ENCODE measurements at places on chromosomes 13 and 19.

GRCh38 chr13:109241160-109241559 lies 545.2 kb downstream of the IRS2 start:
- no peak for DNase-seq

GRCh38 chr19:1601613-1602064 lies 3.6 kb downstream of the UQCR11 start:
- DNase-seq, result no peak

DNA sequence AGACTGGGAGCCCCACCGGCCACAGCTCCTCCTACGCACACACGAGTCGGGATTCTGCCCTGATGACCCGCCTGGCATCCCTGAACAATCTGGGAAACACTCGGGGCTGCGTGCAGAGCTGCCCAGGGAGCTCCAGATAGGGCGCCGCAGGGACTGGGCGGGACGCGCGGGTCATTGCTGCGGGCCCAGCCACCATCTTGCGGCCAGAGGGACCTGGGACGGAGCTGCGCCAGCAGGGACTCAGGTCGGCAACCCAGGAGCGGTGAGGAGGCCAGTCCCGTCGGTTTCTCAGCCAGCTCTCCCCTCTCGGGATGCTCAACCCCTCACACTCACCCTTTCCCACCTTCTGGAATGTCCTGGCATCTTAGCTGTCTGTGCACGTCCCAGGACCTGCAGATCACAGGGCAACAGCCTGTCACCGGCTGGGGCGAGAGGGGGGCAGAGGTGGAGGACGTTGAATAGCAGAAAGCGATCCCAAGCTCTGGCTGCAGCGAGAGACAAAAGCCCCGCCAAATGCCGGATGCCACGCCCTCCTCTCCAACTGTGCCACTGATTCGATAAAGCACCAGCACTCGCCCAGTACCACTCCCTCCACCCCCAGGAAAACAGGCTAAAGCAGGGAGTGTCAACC lies 20.4 kb upstream of the ZNF91 start:
- DNase-seq, result peak; percentile 7

- no peak for DNase-seq
These were observed 640 bp upstream of the MIDN start for GRCh38 chr19:1247748-1248138.

DNA sequence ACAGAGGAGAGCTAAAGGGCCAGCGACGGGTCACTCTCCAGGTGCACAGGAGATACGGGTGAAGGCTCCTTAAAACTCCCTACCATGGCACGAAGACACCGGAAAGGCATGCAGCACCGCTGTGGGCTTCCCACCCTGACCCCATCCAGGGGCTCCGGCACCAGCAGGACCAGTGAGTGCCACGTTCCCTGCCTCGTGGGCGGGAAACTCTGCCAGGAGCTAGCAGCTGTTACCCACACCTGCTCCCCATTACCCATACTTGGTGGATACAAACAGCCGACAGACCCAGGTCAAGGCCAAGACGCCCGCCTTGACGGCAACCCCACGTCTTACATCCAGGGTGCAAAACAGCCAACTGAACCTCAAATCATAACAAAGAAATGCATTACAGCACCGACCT lies 56.7 kb downstream of the GNG7 start:
- DNase-seq, result no peak

DNA sequence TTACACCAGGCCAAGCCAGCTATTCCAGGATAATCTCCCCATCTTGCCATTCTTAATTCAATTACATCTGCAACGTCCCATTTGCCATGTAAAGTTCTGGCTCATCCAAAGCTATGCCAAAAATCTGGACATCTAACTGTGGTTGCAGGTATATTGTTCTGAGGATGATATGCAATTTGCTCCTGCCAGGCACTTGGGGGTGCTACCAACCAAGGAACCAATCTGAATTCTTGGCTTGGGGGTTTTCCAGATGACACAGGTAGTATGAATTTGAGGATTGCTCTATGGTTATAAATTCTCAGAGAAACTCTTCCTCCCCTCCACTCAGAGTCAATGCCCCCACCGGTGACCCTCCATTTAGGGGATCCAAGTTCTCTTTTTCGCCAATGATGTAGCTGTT lies 33.0 kb downstream of the CRYL1 start:
- no peak for DNase-seq

DNA sequence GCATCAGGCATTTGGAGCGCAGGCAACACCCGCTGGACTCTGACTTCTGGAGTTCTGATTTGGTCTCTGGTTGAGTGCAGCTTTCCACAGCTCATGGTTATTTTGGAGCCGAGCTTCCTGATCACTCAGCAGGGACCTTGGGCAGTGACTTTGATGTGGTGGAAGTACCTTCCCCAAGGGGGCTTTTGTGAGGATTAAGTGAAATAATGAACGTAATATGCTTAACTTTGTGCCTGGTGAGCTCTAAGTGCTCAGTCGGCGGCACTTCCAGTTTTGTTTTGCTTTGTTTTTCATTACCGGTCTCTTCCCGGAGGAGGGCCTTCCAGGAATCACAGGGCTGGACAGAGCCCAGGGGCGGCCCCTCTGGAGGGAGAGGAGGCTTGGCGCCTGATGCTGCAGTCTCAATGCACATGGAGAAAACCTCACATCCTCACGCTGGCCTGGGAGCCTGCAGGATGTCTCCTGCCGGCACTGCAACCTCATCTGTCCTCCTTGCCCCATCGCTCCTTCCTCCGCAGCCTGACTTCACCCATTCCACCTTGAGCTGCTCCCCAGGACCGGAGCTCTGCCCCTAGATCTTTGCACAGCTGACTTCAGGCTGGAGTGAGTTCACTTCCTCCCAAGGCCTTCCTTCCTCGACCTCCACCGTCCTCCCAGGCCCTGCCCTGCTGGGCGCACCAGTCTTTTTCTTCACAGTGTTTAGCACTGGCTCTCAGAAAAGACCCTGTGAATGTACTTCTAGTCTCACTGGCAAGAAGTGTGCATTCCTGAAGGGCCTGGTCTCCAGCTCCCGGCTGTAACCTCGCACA lies 1.5 kb downstream of the PLEKHF1 start:
- DNase-seq, result no peak

DNA sequence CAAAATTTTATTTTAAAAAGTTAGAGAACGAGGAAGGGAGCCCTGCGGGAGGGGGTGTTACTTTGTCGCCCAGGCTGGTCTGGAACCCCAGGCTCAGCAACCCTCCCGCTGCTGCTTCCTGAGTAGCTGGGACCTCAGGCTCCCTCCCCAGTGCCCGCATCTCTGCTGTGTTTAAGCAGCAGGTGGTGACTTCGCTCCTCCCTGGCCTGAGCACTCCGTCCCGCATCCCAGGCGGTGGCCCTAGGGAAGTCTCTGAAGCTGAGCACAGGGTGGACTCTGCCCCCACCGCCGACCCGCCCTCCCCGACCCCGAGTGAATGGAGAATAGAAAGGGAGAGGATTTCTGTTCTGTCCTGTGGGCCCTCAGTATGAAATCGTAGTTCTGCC lies 30.5 kb downstream of the ZNF701 start:
- no peak for DNase-seq

GRCh38 chr13:68048802-68049359 lies 818.7 kb upstream of the PCDH9 start:
- DNase-seq, result no peak

- no peak for DNase-seq
These were observed 57.7 kb downstream of the ATP7B start for GRCh38 chr13:51953347-51954195.

DNA sequence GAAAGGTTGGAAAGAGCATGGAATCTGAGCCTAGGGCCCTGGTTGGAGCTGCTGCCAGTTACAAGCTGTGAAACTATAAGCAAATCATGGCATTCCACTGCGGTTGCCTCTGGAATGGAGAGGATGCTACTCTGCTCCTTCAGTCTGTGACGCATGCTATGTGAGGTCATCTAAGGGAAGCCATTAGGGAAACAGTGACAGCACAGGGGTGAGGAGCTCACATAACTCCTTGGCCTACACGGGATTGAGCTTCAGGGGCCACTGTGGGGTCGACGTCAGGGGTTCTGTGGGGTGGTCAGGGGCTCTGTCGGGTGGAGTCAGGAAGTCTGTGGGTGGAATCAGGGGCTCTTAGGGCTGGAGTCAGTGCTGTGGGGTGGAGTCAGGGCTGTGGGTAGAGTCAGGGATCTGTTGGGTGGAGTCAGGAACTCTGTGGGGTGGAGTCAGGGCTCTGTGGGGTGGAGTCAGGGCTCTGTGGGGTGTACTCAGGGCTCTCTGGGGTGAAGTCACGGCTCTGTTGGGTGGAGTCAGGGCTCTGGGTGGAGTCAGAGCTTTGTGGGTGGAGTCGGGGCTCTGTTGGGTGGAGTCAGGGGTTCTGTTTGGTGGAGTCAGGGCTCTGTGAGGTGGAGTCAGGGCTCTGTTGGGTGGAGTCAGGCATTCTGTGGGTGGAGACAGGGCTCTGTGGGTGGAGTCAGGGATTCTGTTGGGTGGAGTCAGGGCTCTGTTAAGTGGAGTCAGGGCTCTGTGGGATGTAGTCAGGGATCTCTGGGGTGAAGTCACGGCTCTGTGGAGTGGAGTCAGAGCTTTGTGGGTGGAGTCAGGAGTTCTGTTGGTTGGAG lies 35.8 kb upstream of the MEDAG start:
- DNase-seq, result no peak

DNA sequence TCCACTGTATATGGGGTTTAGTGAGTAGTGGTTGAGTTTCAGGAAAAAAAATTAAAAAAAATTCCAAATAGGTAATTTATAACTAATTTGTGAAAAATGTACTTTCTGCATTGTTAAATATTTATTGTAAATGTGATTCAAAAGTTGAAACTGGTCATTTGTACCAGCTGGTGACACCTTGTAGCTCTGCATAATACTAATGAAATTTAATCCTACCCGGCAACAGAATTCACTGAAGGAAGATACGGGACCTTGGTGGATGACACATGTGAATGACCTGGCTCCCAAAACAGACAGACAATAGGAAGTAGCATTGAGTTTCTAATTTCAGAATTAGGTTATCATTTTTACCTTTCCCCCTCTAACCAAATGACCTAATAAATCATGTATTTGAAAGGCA lies 73.8 kb downstream of the SLITRK6 start:
- peak; percentile 73 for DNase-seq

- no peak for DNase-seq
These were observed 10.3 kb upstream of the CNFN start for GRCh38 chr19:42400404-42400803.

DNA sequence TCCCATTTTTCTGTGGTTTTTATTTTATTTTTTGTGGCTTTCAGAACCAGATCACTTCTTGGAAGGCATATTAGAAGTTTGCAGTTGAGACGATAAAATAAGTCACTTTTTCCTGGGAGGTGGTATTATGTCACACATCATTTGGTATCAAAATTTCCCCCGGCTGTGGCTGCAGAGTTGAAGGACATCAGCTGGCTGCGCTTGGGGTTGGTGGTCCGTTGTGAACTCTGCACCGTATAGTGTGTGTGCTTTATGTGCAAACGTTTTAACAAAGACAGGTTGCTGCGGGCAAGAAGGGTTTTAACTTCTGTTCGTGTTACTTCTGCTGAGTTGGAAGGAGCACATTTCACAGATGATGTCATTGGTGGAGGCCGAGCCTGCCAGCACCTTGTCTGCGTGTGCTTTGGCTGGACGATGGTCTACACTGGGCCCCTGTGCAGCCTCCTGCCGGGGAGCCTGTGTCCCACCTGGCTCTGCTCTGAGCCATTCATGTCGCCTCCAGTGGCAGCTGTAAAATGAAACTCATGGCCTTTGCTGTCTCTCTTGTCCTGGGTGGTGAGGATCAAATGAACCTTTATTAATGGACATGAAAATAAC lies 9.6 kb downstream of the ATP11A start:
- DNase-seq, result no peak

DNA sequence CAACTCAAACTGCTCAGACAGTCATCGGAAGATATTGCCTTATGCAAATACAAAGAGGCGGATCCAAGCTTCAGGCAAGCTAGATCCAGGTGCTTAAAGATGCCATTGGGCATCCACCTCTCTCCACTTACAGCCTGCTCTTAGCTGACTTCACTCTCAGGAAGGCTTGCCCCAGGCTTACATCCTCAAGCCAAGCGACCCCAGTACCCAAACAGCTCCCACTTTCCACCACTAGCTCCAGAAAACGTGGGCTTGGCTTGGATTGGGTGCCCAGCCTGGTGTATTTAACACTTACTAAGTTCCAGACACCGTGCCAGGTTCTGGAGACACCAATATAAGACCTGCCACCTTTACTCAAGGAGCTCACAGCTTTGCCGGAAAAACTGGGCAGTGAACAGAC lies 142.1 kb upstream of the VSTM2B start:
- DNase-seq, result no peak

- no peak for DNase-seq
These were observed 56.2 kb upstream of the SOX1 start for GRCh38 chr13:112010714-112011113.

GRCh38 chr13:39600766-39601165 lies 2.2 kb downstream of the LHFPL6 start:
- DNase-seq, result no peak

- no peak for DNase-seq
These were observed 746.4 kb downstream of the PCDH9 start for GRCh38 chr13:66483712-66484111.

- DNase-seq, result no peak
These were observed 148.9 kb downstream of the GPC6 start for GRCh38 chr13:93375491-93375890.

DNA sequence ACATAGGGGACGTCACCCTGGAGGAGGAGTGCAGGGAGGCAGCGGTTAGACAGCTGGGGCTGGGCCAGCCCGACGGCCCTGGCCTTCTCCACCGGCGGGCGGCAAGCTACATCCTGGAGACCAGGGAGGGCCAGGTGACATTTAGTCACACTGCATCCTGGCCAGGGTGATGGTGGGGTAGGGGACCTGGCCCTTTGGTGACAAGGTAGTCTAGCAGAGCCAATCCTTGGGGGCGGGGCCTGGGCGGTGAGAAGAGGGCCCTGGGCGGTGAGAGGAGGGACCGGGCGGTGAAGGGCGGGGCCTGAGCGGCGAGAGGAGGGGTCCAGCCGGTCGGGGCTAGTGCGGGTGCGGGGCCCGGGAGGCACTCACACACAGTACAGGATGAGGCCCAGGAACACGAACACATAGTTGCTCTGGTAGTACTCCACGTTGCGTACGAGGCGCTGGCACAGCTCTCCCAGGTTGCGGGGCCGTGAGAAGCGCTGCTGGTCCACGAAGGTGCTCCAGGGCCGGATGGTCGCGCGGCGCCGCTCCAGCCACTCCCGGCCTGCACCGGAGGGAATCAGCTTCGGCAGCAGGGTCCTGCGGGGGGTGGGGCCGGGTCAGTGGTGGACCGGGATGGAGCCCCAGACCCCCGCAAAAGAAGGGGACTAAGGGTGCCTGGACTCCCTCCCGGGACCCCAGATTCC lies 610 bp downstream of the RABAC1 start:
- peak; percentile 81 for DNase-seq

GRCh38 chr19:17135001-17135853 lies 59.6 kb downstream of the MYO9B start:
- no peak for DNase-seq

GRCh38 chr13:39345982-39346381 lies 257.0 kb downstream of the LHFPL6 start:
- DNase-seq, result no peak

GRCh38 chr19:14673088-14673487 lies 1.6 kb downstream of the ADGRE3 start:
- no peak for DNase-seq
